ENCODE measurements at places on chromosomes 2 and 18. TPM values are rescaled to one million over a fixed set of nuclear protein-coding genes. Genes with fewer than 3 reads are reported as not detected.

- no peaks in the 10 kb centered on the region for H3K36me3 ChIP-seq
- H3K4me3 ChIP-seq = no peak overlapping the region
Measured at GRCh38 chr2:202671317-202672035, 36.7 kb downstream of the FAM117B start.

- H3K36me3 ChIP-seq = no peaks in the 10 kb centered on the region
- H3K27ac ChIP-seq = no peak overlapping the region
- no peak overlapping the region for H3K4me3 ChIP-seq
- no peak for DNase-seq
Measured at GRCh38 chr18:71798986-71799673, 745.0 kb downstream of the CBLN2 start.

GRCh38 chr18:6960656-6961055 lies 156.9 kb downstream of the LAMA1 start:
- H3K4me3 ChIP-seq = no peak overlapping the region
- H3K27me3 ChIP-seq = no peaks in the 10 kb centered on the region
- no peak overlapping the region for H3K27ac ChIP-seq

DNA sequence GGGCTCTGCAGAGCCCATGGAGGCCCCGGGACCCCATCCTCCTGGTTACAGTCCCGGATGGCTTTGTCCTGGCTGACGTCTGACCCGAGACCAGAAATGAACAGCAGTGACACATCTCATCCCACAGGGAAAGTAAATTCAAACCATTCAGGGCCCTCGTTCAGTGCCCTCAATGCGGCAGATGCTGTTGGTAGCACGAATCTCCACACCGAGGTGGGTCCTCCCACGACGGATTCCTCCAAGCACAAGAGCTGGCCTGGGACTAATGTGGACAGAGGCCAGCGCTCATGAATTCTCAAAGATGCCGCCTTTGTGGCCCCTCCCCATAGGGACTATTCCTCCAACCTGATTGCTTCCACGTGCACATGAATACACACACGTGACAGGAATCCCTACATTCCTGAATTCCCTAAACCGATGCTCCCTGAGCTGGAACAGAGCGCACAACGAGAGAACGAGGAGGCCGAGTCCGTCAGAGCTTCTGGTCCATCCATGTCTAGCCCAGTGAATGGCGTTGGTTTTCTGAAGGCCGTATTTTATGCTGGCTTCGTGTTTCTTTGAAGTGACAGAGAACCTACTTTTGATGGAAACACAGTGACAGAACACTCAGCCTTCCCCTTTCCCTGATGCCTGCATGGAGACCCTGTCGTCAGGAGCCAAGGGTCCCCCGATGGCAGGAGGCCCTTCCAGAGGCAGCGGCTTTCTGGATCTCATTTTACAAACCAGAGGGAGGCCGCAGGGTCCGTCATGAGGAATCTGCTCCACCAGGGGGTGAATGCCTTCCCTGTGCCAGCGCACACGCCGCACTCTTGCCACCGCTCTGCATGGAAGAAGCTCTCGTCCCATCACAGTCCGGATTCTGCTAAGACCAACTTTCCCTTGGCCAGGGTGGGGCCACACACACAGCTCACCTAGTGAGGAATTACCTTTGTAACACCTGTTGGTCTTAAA lies 64.3 kb upstream of the SNTG2 start:
- H3K36me3 ChIP-seq = no peaks in the 10 kb centered on the region
- H3K27me3 ChIP-seq = peaks cover 5% of the 10 kb centered on the region
- H3K4me1 ChIP-seq = no peaks in the 10 kb centered on the region

GRCh38 chr2:72142570-72143440 lies 4.9 kb downstream of the CYP26B1 start:
- no peaks in the 10 kb centered on the region for H3K36me3 ChIP-seq
- peak; percentile 79 for DNase-seq
- peak overlapping the region; percentile 1 for H3K4me3 ChIP-seq
- H3K27ac ChIP-seq = peak overlapping the region; percentile 23

GRCh38 chr2:236748385-236748784 lies 178.8 kb downstream of the ACKR3 start:
- no peaks in the 10 kb centered on the region for H3K27me3 ChIP-seq
- no peak overlapping the region for H3K27ac ChIP-seq

Gene NGEF
- total RNA-seq = 0.56 TPM

DNA sequence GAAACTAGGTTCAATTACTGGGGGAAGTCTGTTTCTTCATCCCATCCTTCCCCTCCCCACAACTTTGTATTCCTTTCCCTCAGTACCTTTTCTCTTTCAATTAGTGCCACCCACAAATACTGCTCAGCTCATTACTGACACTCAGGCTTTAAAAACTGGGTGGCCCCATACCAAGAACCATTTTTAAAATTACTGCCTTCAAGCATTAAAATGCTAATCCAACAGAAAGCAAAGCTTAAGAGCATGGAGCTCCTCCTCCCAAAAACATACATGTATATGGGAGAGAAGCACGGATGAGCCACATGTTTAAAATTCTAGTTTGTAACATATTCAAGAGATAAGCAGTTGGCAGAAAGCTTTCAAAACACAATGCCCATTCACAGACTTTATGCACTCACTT lies 44.0 kb downstream of the IRS1 start:
- H3K27ac ChIP-seq = peak overlapping the region; percentile 39
- H3K36me3 ChIP-seq = no peaks in the 10 kb centered on the region
- no peaks in the 10 kb centered on the region for H3K4me1 ChIP-seq
- no peaks in the 10 kb centered on the region for H3K27me3 ChIP-seq
- DNase-seq = no peak

DNA sequence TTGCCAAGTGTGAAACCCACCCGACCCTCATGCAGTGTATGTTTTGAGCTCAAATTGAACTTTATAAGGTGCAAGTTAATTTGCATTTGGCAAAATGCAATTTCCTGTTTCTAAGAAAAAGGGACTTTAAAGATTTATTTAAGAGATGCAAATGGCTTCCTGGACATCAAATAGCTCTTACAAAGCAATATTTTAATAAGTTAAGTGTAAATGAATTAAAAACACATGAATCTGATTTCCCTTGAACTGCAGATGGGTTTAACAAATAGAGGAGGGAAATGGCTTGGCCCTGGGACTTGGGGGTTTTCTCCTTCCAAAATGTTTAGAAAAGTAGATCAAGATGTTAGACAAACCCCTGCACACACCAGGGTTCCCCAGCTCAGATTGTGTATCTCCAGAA lies 116.0 kb downstream of the EN1 start:
- no peak for DNase-seq
- no peak overlapping the region for H3K4me3 ChIP-seq
- no peaks in the 10 kb centered on the region for H3K36me3 ChIP-seq

Gene OBSL1
- 200 TPM for total RNA-seq

DNA sequence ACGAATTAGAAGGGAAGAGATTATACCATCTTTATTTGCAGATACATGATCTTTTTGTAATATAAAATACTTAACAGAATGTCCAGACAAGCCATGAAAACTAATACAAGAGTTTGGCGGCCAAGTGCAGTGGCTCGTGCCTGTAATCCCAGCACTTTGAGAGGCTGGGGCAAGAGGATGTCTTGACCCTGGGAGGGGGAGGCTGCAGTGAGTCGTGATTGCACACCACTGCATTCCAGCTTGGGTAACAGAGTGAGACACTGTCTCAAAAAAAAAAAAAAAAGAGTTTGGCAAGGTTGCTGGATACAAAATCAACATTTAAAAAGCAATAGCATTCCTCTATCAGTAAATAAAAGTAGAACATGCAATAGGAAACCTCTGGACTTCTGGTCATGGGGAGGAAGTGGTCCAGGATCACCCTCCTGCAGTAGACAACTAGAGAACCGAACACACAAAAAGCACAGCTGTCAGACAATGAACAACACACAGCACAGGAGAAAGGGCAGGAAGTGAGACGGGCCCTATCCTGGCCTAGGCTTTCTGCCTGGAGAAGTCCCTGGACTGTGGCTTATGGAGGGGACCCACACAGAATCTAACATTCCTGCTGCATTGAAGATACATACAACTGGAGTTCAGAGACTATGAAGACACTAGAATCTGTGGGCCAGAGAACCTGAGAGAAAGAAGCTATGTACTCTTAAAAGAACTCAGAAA lies 118.9 kb upstream of the ARL4C start:
- no peaks in the 10 kb centered on the region for H3K4me1 ChIP-seq
- no peak for DNase-seq
- no peak overlapping the region for H3K4me3 ChIP-seq
- no peak overlapping the region for H3K27ac ChIP-seq

DNA sequence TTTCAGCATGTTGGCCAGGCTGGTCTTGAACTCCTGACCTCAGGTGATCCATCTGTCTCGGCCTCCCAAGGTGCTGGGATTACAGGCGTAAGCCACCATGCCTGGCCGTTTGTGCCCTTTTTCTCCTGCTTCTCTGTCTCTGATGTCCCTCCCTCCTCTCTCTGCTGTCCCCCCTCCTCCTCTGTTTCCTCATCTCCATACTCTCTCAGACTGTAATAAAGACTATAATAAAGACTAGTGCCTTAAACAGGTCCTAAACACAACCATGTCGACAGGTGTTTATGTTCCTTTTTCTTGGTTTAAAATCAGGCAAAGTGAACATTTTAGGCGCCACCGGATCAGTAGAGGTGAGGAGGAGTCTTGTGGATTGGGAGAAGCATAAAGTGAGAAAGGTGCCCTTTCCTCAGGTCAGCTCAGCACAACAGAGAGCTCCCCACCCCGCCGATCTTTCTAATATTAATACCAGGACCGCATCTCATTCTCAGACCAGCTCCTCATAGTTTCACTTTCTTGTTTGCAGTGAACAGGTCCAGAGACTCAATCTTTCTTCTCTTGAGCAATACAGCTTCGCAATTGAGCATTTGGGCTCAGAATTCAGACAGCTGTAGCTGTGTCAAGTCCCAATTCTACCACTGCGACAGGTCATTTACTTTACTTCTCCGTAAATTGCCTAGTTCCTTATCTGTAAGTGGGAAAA lies 23.7 kb downstream of the TIMM21 start:
- H3K36me3 ChIP-seq = no peaks in the 10 kb centered on the region
- H3K27me3 ChIP-seq = no peaks in the 10 kb centered on the region
- H3K4me3 ChIP-seq = no peak overlapping the region
- H3K4me1 ChIP-seq = no peaks in the 10 kb centered on the region
- no peak overlapping the region for H3K27ac ChIP-seq

DNA sequence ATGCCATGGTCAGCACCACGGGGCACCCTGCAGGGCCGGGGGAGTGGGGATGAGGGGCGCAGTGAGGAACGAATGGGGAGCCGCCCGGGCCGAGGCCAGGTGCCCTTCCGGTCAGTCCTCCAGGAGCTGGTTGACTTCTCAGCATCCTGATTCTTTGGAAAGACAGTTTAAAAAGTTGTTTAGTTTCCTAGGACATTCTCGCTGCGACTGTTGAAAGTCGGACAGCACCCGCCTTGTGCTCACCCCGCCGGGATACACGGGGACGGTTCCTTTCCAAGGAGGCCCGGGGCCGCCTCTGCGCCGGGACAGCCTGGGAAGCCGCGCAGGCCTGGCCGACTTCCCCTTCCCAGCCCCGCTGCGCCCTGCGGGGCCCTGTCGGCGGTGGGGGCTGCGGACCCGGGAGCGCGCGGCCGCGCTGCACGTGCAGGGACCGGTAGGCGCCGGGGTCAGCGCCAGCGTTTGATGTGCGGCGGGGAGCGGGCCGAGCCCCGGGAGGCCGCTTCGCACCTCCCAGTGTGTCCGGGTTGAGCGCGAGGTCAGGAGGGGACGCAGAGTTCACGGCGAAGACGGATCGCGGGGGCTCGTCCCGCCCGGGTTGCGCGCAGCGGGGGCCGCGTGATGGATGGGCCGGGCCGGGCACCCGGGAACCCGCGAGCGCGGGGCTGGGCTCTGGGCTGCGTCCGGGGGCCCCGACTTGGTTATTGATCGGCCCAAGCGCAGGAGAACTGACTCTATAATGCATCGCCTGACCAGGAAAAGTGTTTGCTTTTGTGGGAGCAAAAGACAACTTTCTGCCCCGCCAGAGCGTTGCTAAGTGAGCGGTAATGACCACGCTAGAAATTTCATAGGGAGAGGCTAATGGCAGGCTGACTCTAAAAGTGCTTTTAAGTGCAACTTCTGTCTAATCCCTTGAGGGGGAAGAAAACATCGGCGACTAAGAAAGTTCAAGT lies 28.0 kb upstream of the SMIM21 start:
- no peak for DNase-seq
- no peaks in the 10 kb centered on the region for H3K27me3 ChIP-seq
- H3K27ac ChIP-seq = no peak overlapping the region
- H3K4me1 ChIP-seq = no peaks in the 10 kb centered on the region
- no peaks in the 10 kb centered on the region for H3K36me3 ChIP-seq
- peak overlapping the region; percentile 57 for H3K4me3 ChIP-seq

DNA sequence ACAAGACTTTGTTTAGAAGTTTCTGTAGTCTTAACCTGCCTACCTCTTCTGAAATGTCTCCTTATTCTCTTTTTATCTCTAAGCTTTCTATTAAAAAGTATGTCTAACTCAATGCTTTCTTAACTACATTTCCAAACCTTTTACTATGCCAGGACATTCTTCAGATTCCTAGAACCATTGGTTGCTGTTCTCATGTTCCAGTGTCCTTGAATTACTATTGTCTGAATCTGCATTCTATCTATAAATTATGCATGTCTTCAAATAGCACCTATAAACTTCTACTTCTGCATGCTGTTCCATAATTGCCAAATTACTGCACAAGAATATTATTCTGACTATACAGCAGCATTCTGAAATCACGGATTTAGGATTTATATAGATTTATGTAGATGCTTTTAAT lies 166.0 kb upstream of the VWC2L start:
- H3K4me1 ChIP-seq = no peaks in the 10 kb centered on the region
- no peak for DNase-seq
- H3K27me3 ChIP-seq = no peaks in the 10 kb centered on the region
- no peak overlapping the region for H3K4me3 ChIP-seq
- H3K27ac ChIP-seq = no peak overlapping the region

GRCh38 chr2:225865468-225865867 lies 466.0 kb downstream of the NYAP2 start:
- H3K27me3 ChIP-seq = no peaks in the 10 kb centered on the region
- no peak overlapping the region for H3K27ac ChIP-seq
- no peak for DNase-seq
- H3K4me1 ChIP-seq = no peaks in the 10 kb centered on the region
- no peaks in the 10 kb centered on the region for H3K36me3 ChIP-seq

DNA sequence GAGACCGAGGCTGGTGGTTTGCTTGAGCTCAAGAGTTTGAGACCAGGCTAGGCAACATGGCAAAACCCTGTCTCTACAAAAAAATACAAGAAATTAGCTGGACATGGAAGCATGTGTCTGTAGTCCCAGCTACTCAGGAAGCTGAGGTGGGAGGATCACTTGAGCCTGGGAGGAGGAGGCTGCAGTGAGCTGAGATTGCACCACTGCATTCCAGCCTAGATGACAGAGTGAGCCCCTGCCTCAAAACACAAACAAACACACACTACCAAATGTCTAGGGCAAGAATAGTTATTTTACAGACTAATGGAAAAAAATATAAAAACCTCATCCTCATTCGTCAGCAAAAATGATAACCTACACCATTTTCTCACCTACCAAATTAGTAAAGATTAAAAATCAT lies 15.3 kb downstream of the BUB1 start:
- H3K4me3 ChIP-seq = no peak overlapping the region
- no peaks in the 10 kb centered on the region for H3K4me1 ChIP-seq
- no peak overlapping the region for H3K27ac ChIP-seq
- H3K27me3 ChIP-seq = no peaks in the 10 kb centered on the region

GRCh38 chr2:208501206-208501605 lies 94.6 kb downstream of the PTH2R start:
- no peak overlapping the region for H3K4me3 ChIP-seq
- H3K27me3 ChIP-seq = no peaks in the 10 kb centered on the region
- DNase-seq = no peak
- no peaks in the 10 kb centered on the region for H3K36me3 ChIP-seq
- no peak overlapping the region for H3K27ac ChIP-seq
